ENCODE measurements at places on chromosomes 12 and 14.

DNA sequence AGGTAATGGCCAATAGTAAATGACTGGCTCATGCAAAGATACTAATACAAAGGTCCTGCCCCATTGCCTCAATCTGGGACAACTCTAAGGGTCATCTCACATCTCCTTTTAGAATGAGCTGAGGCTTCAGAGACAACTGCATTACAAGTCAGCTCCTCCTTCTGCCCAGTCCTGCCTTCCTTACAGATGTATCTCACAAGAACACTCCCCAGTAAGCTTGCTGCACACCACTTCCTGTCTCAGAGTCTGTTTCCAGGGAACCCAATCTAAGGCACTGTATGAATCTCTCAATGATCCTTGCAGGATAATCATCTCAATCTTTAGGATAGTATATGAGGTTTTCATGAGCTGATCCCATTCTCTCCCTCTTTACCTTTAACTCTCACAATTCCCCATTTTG is 57.8 kb upstream of the ZDHHC17 start:
- DNase-seq, result no peak

DNA sequence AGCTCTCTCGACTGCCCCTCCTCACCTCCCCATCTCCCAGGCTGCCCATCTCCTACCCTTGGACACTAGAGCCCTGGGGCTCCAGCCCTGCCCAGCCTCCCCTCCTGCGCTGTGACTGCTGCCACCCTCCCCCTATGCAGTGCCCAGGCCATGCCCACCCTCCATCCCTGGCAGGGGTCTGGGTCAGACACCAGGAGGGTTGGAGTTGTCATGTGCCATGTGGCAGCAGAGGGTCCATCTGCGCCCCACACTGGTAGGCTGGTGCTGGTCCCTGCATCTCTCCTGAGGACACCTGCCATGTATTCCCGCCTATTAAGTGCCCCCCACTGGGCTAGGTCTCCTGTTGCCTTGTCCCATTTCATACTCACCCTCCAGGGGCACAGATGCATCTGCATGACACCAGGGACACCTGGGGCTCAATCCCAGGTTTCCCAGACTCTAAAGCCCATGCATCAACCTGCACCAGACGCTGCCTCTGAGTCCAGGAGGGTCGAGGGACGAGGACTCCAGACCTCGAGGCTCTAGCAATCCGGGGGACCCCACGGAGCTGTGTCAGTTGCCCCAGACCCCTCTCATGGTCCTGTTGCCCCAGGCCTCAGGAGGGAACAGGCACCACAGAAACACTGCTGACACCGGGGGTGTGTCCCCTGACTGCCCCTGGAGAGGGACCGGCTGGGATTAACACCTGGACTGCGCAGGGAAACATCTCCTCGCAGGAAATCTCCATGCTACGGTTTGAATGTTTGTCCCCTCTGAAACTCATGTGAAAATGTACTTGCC is 23.4 kb upstream of the SFSWAP start:
- DNase-seq, result no peak

DNA sequence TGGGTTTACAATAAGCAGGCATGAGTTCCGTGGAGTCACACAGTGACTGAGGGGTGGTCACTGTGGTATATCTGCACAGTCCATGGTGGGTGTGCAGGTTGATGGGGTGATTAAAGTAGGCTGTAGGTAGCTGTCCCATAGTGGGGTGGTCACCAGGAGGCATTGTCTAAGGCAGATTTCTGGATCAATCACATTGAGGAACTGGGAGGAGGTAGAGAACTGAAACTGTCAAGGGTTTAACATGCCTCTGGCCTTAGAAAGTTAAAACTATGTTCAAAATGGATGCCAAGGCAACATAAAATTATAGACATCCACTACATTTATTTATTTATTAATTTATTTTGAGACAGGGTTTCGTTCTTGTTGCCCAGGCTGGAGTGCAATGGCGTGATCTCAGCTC is 8.3 kb downstream of the ADCK1 start:
- DNase-seq, result no peak

GRCh38 chr12:96897421-96897820 is 9.6 kb upstream of the NEDD1 start:
- DNase-seq, result no peak

DNA sequence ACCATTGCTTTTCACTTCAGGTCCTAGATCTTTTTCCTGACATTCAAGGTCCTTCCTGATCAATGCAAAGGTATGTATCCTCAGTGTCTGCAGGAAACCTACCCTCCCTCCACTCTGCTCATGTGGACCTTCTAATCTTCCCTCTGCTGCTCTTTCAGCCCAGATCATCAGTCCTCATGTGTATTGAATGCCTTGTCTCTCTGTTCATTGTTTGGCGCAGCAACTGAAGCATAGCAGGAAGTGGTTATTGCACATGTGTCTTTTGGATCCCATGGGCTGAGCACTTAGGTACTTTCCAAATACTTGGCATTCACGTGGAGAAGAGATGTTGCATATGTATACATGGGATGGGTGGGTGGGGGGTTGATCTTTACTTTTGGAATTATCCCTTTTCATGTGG is 4.3 kb upstream of the NIN start:
- no peak for DNase-seq

- DNase-seq, result peak; percentile 94
These were observed 177.1 kb upstream of the SLC38A2 start for GRCh38 chr12:46549527-46550265.

DNA sequence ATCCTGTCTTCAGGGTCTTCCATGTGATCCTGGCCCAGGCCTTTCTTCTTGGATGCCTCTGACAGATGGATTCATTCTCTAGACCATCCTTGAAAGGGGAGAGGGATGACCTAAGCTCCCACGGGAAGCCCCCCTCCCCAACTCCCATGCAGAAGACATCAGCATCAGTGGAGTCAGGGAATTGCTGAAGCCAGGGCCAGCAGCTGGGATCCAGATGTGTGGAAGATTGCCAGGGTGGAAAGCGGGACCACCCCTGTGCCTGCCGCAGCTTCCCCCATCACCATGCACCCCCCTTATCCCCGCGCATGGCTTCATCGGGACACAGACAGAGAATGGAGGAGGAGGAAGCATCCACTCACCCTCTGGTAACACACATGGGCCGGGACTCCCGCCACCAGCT is 183.6 kb upstream of the PRMT8 start:
- no peak for DNase-seq
